ENCODE measurements at places on chromosomes 2 and 18. TPM values are rescaled to one million over a fixed set of nuclear protein-coding genes. Genes with fewer than 3 reads are reported as not detected.

The RSAD2 gene
- 0.14 TPM for polyA plus RNA-seq

The GAD1 gene
- 0.12 TPM for polyA plus RNA-seq

DNA sequence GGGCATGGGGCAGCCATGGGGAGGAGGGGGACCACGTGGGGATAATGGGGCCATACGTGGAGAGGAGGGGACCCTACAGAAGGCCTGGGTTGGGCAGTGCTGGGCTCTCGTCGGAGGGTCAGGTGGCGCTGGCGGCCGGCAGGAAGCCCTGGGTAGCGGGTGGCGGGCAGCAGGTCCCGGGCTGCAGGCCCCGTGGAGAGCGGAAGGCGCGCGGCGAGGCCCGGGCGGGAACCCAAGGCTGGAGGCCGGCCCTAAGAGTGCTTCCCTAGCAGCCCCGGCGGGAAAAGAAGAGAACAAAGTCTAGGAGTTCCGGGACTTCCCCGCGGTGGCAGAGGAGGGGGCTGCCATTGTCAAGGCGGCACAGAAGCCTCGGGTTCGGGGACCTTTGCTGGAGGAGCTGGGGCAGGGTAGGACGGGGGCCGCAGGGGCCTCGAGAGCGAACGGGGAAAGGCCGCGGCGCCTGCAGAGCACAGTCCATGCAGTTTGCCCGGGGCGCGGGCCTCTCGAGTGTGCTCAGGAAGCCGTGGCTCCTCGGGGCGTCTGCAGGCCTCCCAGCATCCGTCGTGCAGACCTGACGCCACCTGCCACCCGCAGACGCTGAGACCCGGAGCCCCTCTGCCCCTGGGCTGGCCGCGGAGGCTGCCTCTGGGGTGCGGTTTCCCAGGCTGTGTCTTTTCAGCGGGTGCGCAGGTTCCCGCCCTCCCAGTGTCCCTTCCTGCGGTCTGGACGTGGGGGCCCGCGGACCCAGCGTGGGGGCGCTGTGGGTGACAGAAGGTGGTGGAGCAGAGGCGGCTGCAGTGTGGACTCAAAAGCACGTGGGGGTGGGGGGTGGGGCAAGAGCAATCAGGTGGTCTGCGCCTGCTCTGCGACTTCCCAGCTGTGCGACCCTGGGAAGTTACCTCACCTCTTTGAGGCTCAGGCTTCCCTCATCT lies 19.4 kb upstream of the NCL start:
- no peak for DNase-seq

The UGT1A1 gene
- not detected for polyA plus RNA-seq

The FZD7 gene
- polyA plus RNA-seq: 28.1 TPM

GRCh38 chr18:79580498-79581171 lies 99.0 kb upstream of the CTDP1 start:
- DNase-seq: no peak

Measured in fibroblast of lung (primary cell).